ENCODE measurements at places on chromosomes 3 and 15. TPM values are rescaled to one million over a fixed set of nuclear protein-coding genes. Genes with fewer than 3 reads are reported as not detected.

DNA sequence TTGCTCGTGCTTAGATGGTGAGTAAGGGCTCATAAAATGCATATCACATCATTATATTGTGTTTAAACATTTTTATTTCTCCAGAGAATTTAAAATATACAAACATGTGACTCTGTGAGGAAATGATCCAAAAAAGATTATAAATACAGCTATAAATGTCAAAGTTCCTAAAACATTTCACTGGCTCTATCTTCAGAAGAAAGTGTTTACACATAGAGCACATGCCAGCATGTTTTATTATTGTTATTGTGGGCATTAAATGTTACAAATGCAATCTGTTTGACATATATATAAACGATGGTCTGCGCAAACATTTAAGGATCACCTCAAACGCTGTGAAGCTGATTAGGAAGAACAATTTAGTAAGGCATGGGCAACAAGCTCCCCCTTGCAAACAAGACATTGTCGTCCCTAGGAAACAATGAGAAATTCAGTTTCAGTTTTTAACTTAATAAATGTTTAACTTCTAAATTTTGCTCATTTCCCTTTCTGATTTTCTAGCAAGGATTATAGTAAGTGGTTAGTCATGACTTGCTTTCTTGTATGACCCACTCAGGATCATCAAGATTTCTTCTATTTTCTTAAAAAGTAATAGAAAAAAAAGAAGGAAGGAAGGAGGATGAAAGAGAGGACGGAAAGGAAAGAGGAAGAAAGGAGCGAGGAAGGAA, 207.5 kb downstream of the SATB1 start:
- no peak for DNase-seq

- no peak for DNase-seq
Measured at GRCh38 chr3:89414270-89414669, 306.8 kb downstream of the EPHA3 start.

GRCh38 chr15:80109388-80109787, 43.4 kb upstream of the FAH start:
- DNase-seq: no peak

- no peak for DNase-seq
Measured at GRCh38 chr3:184409946-184410500, 30.2 kb downstream of the CHRD start.

DNA sequence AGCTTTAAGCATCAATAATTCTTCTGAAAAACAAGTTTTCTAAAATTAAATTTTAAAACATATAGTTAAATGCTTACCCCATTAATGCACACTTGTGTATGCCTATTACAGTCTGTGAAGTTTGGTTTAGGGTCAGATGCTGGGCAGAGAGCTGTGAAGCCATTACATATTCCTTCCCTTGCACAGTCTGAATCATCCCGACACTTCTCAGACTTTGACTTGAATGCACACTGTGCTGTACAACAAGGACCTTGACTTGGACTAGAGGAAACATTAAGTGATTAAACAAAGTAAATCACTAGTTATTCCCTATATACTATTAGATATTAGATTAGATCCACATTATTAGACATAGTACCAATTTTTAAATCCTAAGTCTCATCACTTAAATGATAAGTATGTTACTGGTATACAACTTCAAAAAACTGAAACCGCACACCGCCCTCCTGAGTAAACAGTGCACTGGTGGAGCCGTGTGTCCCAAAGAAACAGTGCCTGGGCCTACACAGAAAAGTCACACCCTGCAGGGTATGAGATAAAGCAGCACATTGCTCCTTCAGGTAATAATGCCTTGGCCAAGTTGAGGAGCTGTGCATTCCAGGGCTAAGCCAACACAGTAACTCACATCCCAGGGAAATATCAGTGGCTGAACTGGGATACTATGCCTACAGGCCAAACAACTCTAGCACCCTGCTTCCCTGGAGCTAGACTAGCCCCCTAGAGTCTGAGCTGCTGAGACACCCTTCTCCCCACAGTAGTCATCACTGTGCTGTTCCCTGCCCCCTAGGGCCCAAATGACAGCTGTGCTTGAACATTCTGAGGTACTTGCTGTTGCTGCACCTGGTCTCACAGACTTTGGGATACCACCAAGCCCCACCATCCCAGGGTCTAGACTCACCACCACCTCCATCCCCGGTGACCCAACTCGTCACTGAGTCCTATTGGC, 137.5 kb downstream of the ADAM10 start:
- DNase-seq: no peak

DNA sequence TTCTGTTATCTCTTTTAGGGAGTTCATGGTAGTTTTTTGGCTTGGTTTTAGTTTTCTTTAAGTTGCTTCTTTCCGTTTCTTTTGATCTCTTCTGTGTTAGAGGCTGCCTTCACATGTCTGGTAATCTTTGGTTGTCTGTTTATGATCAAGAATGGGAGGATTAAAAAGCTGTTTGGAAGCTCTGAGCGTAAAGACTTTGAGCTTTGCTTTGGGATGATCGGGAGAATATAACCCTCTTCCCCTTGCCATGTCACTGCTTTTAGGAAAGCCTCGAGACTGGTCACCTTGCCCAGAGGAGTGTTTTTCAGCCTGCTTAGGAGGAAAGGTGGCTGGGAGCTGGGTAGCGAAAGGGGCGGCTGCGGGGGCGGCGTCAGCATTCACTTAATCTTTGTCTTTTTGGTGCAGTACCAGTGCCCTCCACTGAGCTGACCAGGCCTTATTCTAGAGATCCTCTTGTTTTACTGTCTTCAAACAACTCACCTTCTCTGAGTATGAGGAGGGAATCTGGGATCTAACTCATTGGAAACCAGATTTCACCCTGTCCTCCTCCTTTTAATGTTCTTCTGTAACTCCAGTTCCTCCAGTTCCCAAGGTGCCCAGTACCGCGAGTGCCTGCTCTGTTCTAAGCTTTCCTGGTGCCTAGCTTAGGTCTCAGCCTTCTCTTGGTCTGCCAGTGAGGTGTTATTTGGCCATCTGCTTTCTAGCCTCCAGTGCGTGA, 15.5 kb downstream of the TATDN2 start:
- DNase-seq: no peak

DNA sequence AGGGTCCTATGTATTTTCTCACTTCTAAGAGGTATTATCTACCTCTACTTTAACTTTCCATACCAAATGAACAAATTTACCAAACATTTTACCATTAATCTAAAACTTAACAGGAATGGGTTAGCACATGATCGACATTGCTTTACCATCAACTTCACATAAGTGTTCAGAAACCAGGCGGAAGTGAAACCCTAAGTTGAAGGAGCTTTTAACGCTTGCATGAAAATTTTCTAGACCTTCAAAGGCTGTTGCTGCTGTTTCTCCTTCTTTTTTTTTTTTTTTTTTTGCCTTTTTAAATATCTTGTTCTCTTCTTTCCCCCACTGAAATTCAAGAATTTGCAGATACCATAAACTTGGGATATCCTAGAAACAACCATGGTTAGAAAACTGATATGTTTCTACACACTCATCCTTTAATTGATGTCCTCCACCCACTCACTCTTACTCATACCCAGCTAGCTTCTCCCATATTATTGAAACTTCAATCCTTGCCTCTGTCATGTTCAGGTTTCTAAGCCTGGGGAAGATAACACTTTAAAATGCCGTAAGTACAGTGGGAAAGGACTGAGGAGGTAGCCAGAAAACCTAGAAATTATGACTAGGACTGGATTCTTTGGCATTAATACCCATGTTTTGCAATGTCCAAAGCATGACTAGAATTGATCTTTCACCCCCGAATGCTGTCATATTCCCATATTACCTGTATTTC, 24.7 kb downstream of the MYO5A start:
- DNase-seq: no peak

DNA sequence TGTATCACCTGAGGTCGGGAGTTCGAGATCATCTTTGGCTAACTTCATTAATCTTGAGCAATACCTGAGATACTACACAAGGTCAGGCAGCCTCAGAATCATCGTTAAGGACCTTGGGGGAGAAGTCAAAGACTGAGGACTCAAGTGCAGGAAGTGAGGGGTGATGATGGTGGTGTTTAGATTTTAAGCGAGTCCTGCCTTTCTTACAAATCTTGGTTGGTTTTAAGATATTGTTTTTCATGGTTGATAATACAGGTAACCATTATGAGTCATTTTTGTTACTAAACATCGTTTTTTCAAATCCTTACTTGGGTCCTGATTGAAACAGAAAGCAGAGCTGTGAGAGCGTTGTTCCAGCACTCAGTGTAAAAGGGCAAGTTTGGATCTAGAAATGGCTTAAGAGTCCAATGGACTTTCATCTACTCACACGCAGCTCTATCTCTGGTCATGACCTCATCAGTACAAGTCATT, 4.1 kb downstream of the RASGRP1 start:
- no peak for DNase-seq

- DNase-seq: no peak
Measured at GRCh38 chr15:26921433-26921832, 49.5 kb upstream of the GABRG3 start.

DNA sequence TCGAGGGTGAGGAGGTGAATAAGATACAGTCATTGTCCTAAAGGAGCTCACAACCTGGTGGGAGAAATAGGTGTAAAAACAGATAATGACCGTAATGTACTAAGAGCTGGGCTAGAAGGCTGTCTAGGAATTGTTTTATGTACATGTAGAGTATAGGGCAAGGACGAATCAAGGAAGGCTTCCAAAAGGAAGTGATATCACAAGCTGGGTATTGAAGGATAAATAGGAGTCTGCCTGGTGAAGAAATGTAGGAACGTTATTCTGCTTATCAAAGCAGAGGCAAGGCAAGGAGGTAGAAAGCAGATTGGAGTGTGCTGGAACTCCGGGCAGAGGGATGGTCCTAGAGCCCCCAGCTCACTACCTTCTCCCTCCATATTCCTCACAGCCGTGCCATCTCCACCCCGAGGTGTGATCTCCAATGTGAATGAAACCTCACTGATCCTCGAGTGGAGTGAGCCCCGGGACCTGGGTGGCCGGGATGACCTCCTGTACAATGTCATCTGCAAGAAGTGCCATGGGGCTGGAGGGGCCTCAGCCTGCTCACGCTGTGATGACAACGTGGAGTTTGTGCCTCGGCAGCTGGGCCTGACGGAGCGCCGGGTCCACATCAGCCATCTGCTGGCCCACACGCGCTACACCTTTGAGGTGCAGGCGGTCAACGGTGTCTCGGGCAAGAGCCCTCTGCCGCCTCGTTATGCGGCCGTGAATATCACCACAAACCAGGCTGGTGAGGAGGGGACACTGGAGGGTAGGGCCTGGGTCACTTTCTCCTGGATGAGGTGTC, 15.1 kb downstream of the EPHB3 start:
- DNase-seq: no peak

GRCh38 chr3:50644561-50644960, 27.6 kb downstream of the MAPKAPK3 start:
- no peak for DNase-seq

GRCh38 chr3:184741798-184742675, 30.2 kb upstream of the MAGEF1 start:
- no peak for DNase-seq

DNA sequence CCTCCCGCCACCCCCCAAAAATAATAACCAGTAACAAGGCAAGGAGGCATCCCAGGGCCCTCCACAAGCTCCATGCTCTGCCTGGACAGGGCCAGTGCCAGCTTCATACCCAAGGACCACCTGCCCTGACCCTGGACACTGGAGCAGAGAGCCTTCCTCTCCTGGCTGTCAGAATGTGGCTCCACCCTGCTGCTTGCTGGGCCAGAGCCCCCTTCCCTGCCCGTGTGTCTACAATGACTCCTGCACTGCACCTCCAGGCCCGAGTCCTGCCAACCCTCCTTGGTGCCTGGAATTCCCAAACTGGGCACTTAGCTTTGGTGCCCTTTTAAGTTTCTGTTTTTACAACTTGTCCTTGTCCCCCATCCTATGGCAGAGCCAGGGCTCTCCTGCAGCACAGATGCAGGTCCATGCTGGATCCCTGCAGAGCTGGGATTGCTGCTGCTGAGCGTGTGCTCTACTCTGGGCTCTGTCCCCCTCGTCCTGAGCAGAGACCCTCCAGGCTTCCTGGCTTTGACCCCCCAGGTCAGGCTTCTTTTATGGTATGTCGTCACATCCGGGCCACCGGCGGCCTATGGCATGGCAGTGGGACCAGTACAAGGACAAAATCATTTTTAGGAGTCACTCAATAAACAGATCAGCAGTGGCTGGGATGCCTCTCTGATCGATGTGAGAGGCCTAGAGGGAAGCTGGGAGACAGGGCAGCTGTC, 11.4 kb upstream of the SNRPA1 start:
- no peak for DNase-seq

DNA sequence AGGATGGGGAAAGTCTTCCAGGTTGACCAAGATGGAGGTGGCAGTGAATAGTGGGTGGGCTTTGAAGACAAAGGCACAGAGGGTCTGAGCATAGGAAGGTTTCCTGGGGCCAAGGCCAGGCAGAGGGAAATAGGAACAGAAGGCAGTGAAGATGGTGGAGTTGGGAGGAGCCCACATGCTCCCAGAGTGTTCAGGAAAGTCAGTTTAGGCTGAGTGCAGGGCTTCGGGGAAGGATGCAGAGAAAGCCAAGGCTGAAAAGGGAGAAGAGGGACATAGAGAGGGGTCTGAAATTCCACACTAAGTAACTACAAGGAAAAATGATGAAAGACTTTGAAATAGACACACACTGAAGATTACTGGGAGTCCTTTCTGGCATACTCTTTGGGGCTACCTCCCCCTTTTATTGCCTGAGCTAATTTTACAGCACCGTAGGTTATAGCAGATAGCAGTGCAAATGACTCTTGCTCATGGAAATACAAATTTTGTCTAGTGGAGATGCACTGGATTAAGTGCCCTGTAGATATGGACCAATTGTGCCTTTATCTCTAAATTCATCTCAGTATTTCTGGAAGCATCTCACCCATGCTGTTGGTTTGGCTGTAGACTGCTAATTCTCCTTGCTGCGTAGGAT, 3.8 kb downstream of the CX3CR1 start:
- no peak for DNase-seq

DNA sequence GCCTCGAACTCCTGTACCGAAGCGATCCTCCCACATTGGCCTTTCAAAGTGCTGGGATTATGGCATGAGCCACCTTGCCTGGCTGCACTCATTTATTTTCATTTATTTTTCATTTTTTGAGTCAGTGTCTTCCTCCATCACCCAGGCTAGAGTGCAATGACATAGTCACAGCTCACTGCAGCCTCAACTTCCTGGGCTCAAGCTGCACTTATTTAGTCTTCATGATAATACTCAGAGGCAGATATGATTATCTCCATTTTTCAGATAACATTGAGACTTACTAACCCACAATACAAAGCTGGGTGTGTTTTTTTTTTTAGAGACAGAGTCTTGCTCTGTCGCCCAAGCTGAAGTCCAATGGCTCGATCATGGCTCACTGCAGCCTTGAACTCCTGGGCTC, 10.0 kb downstream of the PRKCI start:
- DNase-seq: no peak

DNA sequence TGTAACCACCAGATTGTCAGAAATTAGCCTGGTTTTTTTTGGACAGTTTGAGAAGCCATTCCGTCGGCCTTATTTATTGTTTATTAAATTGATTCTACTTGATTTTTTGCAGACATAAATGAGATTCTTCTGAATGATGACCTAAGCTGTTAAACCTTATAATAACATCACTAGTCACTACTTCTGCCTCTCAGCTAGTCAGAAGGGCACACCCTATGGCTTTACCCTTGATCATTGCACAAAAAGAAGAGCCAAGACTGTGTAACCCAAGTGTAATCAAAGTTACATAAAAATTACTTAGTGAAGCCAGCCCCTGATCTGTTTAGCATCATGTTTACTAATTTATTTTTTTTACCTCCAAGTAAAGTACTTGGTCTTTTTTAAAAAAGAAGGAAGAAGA, 64.3 kb downstream of the CHL1 start:
- DNase-seq: no peak

ALDH1A2 gene
- not detected for total RNA-seq

NAA80 gene
- 8.9 TPM for total RNA-seq

GRIP2 gene
- 6.8 TPM for total RNA-seq

CFAP161 gene
- not detected for total RNA-seq

Data from M059J (cell line).